ENCODE measurements at places on chromosomes 3 and 15. TPM values are rescaled to one million over a fixed set of nuclear protein-coding genes. Genes with fewer than 3 reads are reported as not detected.

The DISP2 gene
- total RNA-seq, result 1.2 TPM

The B3GALNT1 gene
- total RNA-seq, result 18.3 TPM

The AADACL2 gene
- 8.7 TPM for total RNA-seq

The SST gene
- total RNA-seq, result not detected

The LTF gene
- total RNA-seq, result 1.2 TPM

The PLCH1 gene
- 5.1 TPM for total RNA-seq

The LRRC3B gene
- total RNA-seq, result 9.6 TPM

The ST8SIA2 gene
- 1.7 TPM for total RNA-seq

The CHDH gene
- total RNA-seq, result 0.48 TPM

The DCLK3 gene
- 3.1 TPM for total RNA-seq

The CSPG5 gene
- total RNA-seq, result 18.1 TPM

The IL17RB gene
- total RNA-seq, result 2.9 TPM

The C3orf62 gene
- 0.72 TPM for total RNA-seq

The ARPP21 gene
- 17.8 TPM for total RNA-seq

The KCNMB3 gene
- 8.2 TPM for total RNA-seq

The PLA2G4D gene
- 0.48 TPM for total RNA-seq

The CHRNA3 gene
- total RNA-seq, result 36.4 TPM

The MYLK gene
- total RNA-seq, result 1,145 TPM

The LRTM1 gene
- total RNA-seq, result not detected

The LRRC2 gene
- 1.9 TPM for total RNA-seq

The TMEM158 gene
- total RNA-seq, result 72.2 TPM

The CLDN16 gene
- 0.24 TPM for total RNA-seq

The HEXA gene
- 85.5 TPM for total RNA-seq

The TRAT1 gene
- 1.9 TPM for total RNA-seq

The ITIH4 gene
- 12.5 TPM for total RNA-seq

The PTX3 gene
- total RNA-seq, result 33.0 TPM

The KLHL40 gene
- total RNA-seq, result not detected

The GTPBP8 gene
- 29.9 TPM for total RNA-seq

The DNAH1 gene
- total RNA-seq, result 2.9 TPM

The ANKRD63 gene
- not detected for total RNA-seq

The PRICKLE2 gene
- total RNA-seq, result 56.1 TPM

The ARID3B gene
- 12.5 TPM for total RNA-seq

The LIPC gene
- total RNA-seq, result 2.9 TPM

The POLQ gene
- 2.4 TPM for total RNA-seq

The PLXNB1 gene
- 68.6 TPM for total RNA-seq

The ABHD5 gene
- 25.5 TPM for total RNA-seq

The TERC gene
- total RNA-seq, result 274 TPM

The UNC13C gene
- 20.0 TPM for total RNA-seq

The ALDH1A3 gene
- total RNA-seq, result 2.2 TPM

The CPN2 gene
- total RNA-seq, result not detected

The CELF6 gene
- total RNA-seq, result 1.9 TPM

The GOLGA6L1 gene
- not detected for total RNA-seq
